Bone marrow (tissue), 2 donors: ENCODE measurements at places on chromosomes 4 and X.

DNA sequence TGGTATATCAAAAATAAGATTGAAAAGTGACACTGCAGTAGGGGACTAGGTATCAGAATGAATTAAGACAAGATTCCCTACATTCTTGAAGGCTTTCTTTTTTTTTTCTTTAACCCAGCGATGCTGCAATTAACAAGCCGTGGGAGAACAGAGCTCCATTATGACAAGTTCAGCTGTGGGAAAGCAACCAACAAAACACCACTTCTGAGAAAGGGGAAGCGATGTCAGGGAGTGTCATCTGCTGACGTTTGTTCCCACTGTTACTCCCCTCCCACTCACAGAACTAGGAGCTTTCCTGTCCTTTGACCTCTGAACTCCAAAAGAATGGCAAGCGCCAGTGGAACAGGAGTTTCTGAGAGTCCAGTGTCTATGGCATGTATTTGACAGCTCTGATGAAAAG is 90.2 kb upstream of the SLITRK2 start:
- no peak for DNase-seq

DNA sequence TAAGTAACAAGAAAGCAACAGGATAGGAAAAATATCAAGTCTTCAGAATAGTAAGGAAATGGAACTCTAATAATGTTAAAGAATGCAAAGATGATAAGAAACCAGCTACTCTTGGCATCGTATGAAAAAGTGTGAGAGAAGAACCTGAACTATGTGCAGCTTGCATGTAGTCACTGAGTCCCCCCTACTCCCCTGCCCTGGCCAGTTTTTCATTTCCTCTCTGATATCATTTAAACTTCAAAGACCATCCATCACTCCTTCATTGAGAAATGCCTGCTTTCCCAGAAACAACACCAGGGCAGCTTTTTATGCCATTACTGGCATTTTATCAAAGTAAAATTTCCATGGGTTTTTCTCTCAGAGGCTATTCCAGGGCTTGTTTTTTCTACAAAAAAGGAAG is 28.1 kb downstream of the INPP4B start:
- no peak for DNase-seq

GRCh38 chr4:150886597-150886996 is 128.5 kb downstream of the LRBA start:
- DNase-seq: no peak

DNA sequence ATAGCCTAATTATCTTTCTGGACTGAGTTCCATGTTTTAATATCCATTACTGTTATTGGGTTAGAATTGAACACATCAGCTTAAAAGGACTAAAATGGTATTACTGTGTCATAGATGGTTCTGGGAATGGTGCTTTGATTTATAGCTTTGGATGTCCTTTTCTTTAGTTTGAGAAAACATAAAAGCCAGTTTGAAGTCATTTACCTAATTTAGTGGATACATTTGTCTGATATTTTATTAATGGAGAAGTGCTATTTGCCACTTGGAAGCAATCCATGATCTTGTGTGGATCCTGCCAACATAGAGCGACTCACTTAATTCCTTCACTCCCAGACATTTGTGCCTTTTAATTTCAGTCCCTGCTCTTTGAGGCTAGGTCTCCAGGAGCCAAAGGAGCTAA is 212.4 kb upstream of the PACRGL start:
- DNase-seq: no peak

DNA sequence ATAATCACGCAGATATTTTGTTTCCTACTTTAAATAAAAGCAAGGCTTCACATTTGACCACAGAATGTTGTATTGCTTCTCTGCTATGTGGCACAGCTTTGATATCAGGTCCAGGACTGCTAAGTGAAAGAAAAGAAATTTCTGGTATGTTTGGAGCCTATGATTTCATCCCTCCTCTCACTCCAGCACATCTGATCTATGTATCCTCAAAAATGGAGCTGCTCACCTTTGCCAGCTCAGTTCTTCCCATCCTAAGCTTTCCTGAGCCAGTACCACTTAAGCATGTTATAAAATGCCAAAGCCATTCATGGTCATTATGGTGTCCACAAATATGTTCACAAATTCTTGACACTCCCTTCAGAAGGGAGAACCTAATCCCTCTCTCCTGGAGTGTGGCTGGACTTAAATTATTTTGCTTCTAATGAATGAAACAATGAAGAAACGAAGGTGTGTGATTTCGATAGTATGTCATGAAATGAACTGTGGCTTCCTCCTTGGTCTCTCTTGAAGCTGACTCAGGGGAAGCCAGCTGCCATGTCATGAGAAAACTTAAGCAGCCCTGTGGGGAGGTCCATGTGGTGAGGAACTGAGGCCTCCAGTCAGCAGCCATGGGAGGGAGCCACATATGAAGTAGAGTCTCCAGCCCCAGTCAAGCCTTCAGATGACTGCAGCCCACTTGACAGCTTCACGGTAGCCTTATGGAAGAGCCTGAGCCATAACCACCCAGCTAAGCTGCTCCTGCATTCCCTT is 207.7 kb downstream of the MGST2 start:
- no peak for DNase-seq

- no peak for DNase-seq
These were observed 26.9 kb downstream of the AFF1 start for GRCh38 chr4:86961605-86962295.

DNA sequence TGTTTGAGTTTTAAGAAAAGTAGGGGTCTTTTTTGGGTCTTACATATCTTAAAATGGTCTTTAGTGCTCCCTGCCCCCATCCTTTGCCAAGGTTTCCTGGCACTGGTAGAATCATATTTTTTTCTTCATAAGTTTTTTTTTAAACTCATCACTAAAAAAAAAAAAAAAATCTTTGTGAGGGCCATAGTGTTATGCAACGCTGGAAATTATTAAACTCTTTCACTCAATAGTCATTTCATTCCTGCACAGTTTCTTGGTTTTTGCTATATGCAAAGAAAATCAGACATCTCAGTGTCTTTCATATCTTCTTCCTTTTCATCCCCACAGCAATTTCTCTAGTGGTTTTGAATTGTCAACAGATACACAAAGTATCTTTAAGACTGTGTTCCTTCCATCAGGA is 95.6 kb downstream of the TMA16 start:
- DNase-seq: no peak

GRCh38 chr4:141130947-141131605 is 2.2 kb downstream of the RNF150 start:
- DNase-seq: no peak

DNA sequence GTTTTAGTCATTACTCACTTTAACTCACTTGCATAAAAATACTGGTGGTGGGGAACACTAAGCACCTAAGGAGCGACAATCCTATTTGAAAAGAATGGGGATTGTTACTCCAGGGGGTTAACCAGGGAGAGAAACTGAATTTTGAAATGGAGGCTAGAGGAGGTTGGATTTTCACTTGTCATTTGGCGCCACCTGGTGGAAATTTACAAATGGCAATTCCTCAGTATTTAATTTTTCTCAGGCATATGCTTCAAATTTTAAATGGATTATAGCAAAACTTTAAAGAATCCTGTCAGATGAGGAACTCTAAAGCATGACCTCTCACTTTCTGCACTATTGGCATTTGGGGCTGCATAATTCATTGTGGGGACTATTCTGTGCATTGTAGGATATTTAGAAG is 2.7 kb upstream of the GEMIN8 start:
- peak; percentile 54 for DNase-seq

DNA sequence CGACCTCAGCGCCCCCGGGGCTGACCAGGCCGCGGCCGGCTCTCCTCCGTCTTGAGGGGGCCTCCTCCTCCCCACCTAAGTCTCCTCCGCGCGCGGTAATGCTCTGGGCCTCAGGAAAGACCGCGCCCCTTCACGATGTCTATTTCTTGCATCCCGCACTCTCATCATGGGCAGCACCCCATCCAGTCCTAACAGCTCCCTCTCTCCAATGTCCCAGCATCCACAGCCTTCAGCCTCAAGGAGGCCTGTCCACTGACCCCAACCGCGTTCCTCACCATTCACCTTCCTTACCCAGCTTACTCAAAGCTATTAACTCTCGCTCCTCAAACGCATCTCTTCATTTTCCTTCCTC is 77.5 kb downstream of the MAGED4 start:
- DNase-seq: no peak

DNA sequence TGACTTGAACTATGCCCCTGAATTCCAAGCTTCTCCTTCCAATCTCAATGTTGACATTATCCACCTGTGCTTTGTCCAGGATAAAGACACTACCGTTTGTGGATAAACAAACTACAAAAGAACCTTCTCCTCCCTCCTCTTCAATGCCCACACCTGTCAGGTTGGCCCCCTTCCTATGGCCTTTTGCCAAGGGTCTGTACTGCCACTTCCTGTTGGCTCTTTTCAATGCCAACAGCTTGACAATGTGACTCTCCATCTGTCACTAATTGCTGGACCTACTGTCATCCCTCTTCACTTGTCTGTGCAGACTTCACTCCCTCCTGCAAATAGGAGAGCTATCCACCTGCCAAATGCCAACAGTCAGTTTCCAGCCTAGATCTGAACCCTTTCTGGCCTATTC is 35.8 kb upstream of the MID1 start:
- no peak for DNase-seq
